ENCODE measurements at places on chromosomes 11 and 22. TPM values are rescaled to one million over a fixed set of nuclear protein-coding genes. Genes with fewer than 3 reads are reported as not detected.

Gene ALX4
- total RNA-seq = 1.5 TPM

Gene SAA1
- total RNA-seq = not detected

- no peak for DNase-seq
Measured at GRCh38 chr11:35103366-35104208, 35.4 kb upstream of the CD44 start.

- DNase-seq = no peak
Measured at GRCh38 chr11:78696177-78696576, 121.5 kb upstream of the NARS2 start.

DNA sequence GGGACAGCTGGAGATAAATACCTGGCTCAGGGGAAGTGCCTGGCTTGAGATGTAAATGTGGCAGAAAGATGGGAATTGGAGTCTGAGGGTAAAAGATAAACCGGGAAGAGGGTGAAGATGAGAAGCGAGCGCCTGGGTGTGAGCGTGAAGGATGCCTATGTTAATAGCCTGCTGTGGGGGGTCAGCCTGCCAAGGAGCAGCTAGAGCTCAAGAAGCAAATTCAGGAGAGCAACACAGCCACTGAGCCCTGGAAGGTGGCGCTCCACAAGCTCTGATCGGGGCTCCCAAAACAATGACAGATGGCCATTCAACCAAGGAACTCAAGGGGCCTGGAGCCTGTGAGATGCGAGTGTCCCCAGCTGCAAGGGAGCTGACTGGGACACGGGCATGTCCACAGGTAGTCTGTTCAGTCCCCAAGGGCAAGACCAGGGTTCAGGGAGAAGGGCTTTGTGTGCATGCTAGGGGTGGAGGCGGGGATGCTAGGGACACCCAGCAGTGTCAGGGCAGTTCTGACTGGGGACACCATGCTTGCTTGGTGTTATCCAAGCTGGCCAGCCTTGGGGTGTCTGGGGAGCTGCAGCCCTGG is 2.8 kb downstream of the GSC2 start:
- DNase-seq = no peak

DNA sequence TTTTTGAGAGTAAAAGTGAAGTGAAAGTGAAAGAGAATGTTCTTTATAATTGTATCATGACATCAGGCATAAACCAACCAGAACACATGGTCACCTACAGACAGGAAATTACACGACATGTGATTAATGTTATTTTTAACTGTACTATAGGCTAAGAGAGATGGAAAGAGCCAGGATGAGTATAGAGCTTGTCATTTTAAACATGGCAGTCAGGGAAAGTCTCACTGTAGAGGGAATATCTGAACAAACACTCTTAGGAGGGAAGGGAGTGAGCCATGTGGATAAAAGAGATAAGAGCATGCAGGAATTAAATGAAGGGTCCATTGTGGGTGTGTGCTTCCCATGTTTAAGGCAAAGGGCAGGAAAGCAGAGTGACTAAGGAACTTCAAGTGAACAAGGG is 599.1 kb upstream of the FAT3 start:
- no peak for DNase-seq

Gene OR51E1
- total RNA-seq = 3.2 TPM
